Motor neuron (in vitro differentiated cells): ENCODE measurements at places on chromosomes 3 and 15. TPM values are rescaled to one million over a fixed set of nuclear protein-coding genes. Genes with fewer than 3 reads are reported as not detected.

The LRRC31 gene
- not detected in 2 replicates for total RNA-seq

The FRMD4B gene
- 18.6 and 19.0 TPM in 2 replicates for total RNA-seq

The CCDC33 gene
- 0.84 and 1.4 TPM in 2 replicates for total RNA-seq

The SERPINI2 gene
- total RNA-seq: 0.70 and 0.81 TPM in 2 replicates

The P2RY12 gene
- 0.21 and 0.27 TPM in 2 replicates for total RNA-seq

The WNT7A gene
- 0.28 and 0.90 TPM in 2 replicates for total RNA-seq

The P4HTM gene
- 38.1 and 45.5 TPM in 2 replicates for total RNA-seq

The TMEM266 gene
- total RNA-seq: 1.7 and 3.4 TPM in 2 replicates

The ACTRT3 gene
- 0.14 TPM in 1 of 2 replicates, not detected in the other for total RNA-seq

The GADL1 gene
- 0.11 and 0.31 TPM in 2 replicates for total RNA-seq

The EBLN2 gene
- total RNA-seq: 12.8 and 13.5 TPM in 2 replicates

The ITPKA gene
- total RNA-seq: 1.2 and 1.6 TPM in 2 replicates

The TMEM45A gene
- total RNA-seq: 32.3 and 36.5 TPM in 2 replicates

The GOLGA6B gene
- 1.3 and 1.4 TPM in 2 replicates for total RNA-seq

The EXD1 gene
- 0.14 TPM in 1 of 2 replicates, not detected in the other for total RNA-seq
